ENCODE measurements at places on chromosomes 5 and 9.

DNA sequence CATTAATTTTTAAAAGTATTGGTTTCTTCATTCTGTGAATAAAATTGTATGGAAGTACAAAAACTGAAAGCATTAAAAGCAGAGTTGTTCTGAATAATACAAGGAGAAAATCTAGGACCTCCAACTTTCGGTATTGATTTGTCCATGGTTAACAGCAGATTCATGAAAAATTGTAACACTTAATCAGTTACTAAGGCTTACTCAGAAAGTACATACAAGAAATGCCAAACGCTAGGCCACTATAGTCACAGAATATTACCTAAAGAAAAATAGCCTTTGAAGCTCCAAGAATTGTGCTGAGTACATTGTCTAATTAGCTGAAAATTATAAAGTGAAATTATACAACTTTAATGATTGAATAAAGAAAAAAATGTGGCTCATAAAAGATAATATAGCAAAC lies 271.7 kb downstream of the PTPRD start:
- DNase-seq = no peak

GRCh38 chr5:136132557-136133221 lies at the start of gene SMAD5:
SMAD5 (plus strand) TSS chr5:136132845; CDS start chr5:136153761, 20,916 bp downstream.
- peak; percentile 90 for DNase-seq

DNA sequence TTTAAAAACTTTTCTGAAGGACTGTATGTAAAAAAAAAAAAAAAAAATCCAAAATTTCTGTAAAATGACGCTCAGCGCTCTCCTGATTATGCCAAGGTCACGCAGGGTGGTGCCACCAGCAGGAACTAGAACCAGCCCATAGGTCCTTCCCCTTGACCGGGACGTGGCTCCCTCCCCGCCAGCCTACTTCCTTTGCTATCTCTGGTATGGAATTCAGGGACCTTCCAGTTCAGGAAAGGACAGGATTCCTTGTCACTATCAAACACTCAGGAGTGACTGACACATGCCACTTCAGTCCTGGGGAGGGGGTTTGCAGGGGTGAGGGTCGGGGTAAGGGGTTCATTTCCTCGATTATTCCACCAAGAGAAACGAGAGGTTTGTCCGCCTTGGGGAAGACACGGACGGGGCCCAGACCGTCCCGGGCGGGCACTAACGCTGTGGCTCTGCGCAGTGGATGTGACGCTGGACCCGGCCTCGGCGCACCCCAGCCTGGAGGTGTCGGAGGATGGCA lies 18.8 kb downstream of the BTNL9 start:
- no peak for DNase-seq

- no peak for DNase-seq
Observed at GRCh38 chr5:72180925-72181324, 73.7 kb downstream of the MAP1B start.

DNA sequence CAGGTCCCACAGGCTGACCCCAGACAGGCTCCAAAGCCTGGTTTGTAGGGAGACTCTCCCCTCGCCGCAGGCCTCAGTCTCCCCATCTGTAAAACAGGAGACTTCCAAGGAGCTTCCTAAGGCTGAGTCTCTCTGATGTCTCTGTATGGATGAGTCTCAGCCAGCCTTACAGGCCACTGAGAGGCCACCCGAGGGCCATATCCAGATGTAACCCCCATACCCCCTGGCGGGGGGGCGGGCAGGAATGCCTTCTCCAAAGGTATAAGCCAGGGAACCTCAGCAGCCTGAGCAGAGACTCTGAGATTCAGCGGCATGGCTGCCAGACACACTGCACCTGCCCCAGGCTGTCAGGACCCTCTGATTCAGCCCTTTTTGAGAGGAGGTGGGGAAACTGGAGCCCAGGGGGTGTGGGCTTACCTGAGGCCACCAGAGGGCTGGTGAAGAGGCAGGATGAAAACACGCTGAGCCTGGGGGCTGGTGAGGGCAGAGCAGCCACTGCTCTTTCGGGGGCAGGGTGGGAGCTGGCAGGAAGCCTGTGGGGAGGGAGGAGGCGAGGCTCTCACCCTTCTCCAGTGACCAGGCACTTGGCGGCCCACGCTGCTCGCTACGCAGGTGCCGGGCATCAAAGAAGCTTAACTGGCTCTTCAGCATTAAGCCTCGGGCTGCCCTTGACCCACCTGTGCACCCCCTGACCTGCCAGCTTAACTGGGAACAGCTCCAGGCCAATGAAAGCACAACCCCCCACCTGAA lies 5.5 kb upstream of the SUSD3 start:
- no peak for DNase-seq

DNA sequence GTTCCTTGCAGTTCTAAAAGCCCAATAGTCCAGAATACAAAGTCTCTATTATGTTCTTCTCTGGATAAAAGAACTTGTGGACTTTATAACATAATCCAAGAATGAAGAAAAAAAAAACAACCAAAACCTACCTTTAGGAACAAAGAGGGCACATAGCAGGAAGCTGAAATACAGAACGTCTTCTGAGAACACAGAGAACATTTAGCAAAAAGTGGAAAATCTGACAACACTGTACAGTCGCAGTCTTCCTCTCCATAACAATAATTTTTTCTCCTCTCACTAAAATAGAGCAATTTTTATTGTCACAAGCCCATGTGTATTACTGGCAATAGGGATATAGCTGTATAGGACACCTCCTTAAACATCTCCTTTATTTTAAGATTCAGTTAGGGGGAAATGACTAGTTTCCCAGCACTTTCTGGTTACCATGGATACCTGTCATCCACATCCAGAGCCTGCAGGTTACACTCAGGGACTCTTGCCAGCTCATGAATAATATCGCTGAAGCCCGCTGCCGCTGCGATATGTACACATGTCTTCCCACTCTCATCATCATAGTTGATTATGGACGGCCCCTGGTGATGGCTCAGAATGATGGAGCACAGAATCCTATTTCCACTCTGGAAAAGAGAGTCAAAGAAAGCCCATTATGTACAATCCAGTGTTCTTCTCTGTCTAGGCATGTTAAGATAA lies 106.5 kb downstream of the ANKRD55 start:
- DNase-seq = no peak

- no peak for DNase-seq
Observed at GRCh38 chr5:119288379-119289033, 67.3 kb upstream of the TNFAIP8 start.

- no peak for DNase-seq
Observed at GRCh38 chr9:126973651-126974529, 59.3 kb downstream of the RALGPS1 start.

DNA sequence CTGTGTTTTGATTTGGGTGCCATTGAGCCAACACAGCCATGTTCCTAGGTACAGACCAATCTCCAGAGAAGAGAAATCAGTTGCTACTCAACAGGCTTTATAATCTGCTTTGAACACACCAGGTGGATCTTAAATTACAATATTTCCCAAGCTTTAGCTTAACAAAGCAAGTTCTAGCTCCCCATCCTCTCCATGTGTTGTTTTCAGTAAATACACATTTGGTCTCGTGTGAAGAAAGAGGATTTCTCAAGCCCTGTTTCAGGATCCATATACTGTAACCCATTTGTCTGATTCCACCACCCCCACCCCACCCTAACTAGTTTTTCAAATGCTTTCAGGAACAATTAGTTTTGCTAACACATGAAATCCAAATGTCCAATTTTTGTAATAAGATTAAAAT lies 109.6 kb upstream of the NIPBL start:
- DNase-seq = no peak

GRCh38 chr5:168128111-168128510 lies 163.3 kb upstream of the WWC1 start:
- DNase-seq = no peak

DNA sequence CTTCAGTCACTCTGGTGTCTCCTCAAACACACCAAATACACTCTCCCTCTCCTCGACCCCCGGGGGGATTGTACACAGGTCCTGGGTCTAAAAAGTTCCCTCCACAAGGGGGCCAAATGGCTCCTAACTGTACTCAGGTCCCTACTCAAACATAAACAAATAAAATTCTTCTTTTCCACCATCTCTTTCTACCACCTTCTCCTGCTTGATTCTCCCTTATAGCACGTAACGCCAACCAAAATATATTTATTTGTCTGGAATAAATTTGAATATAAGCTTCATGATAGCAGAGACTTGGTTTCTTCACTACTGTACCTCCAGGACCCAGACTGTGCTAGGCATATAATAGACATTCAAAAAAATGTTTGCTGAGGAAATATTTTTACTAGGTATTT lies 21.4 kb downstream of the ZNF608 start:
- DNase-seq = no peak

DNA sequence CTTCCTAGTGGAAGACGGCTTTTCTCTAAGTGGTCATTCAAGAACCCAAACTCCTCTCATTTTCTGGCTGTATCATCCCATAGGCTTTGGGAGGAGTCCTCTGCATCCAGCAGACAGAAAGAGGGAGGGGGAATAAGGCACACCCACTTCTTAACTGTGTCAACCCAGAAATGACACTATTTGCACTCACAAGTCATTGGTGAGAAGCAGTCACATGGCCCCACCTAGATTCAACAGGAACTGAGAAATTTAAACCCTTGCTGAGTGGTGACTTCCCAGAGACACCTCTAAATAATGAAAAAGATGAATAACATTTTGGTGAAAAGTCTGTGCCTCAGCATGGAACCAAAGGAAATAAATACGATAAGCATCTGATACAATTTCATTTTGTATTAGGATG lies 120.0 kb downstream of the MCTP1 start:
- DNase-seq = no peak

- DNase-seq = peak; percentile 16
Observed at GRCh38 chr5:77272206-77272605, 61.7 kb downstream of the PDE8B start.

DNA sequence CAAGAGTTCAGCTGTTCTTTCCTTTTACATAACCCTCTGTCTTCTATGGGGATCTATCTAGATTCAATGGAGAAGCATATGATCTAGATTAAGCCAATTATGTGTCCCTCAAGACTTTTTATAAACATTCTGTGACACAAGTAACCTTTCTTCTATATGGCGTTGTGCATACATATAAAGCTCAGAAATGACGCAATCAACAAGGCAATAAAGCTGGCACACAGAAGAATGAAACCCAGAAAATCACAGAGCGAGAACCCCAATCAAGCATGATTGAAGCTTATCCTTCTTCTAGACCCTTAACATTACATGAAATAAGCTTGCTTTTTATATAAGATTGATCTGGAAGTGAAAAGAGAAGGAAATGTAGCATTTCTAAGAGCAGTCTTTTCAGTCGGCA lies 178.9 kb downstream of the DMRTA1 start:
- no peak for DNase-seq

DNA sequence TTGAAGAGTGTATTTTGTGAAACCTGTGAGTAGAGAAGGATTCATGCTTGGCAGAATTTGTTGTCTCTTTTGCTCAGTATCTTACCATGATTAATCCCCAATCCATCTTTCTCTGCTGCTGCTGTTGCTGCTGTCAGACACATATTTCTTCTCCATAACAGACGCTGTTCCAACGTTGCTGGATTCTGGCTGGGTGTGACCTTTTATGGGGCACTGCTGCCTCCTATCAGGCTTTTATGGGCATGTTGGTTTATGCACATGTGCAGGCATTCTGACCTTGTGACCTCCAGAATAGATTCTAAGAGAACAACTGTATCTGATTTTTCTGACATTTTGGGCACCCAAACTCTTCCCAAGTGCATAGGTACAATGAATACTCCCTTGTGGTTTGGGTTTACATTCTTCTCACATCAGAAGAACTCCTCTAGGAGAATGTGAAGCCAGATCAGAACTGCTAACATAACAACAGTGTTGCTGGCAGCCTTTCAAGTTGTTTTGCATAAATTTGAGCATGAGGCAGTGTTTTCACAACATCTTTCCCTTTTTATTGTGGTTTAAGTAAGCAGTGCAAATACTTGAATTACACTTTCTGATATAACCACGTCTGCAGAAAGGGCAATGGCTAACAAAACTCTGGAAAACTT lies 9.2 kb upstream of the ISL1 start:
- DNase-seq = no peak

- DNase-seq = no peak
Observed at GRCh38 chr9:3027210-3027609, 183.3 kb upstream of the PUM3 start.

GRCh38 chr5:159965031-159965837 lies 43.7 kb upstream of the TTC1 start:
- DNase-seq = peak; percentile 43

- no peak for DNase-seq
Observed at GRCh38 chr5:100615362-100615761, 80.2 kb downstream of the FAM174A start.

- no peak for DNase-seq
Observed at GRCh38 chr9:5870691-5871090, 20.0 kb upstream of the MLANA start.

- no peak for DNase-seq
Observed at GRCh38 chr9:135078361-135078821, 9.1 kb upstream of the OLFM1 start.

DNA sequence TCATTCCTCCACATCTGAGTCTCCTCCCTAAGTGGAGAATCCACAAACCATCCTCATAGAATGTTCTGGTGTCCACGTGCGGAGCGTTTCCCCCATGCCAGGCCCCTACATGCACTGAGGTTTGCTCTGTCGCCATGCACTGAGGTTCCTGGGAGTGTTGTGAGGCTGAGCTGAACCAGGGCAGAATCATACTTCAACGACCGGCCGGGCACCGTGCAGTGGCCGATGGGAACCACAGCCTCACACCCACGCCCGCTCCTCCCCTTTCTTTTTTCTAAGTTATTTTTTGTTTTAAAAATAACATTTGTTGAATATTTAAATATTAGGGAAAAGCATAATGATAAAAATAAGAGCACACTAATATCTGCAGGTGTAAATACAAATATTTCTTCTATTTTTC lies 260.4 kb upstream of the IRX4 start:
- no peak for DNase-seq

GRCh38 chr9:20981486-20981885 lies 50.0 kb downstream of the HACD4 start:
- DNase-seq = peak; percentile 73

- DNase-seq = no peak
Observed at GRCh38 chr9:87883990-87884389, 1.3 kb downstream of the SPATA31E1 start.

- DNase-seq = no peak
Observed at GRCh38 chr5:35938568-35939227, at the start of gene CAPSL. CAPSL (minus strand) TSS chr5:35938622; CDS start chr5:35921120, 17,502 bp downstream.

DNA sequence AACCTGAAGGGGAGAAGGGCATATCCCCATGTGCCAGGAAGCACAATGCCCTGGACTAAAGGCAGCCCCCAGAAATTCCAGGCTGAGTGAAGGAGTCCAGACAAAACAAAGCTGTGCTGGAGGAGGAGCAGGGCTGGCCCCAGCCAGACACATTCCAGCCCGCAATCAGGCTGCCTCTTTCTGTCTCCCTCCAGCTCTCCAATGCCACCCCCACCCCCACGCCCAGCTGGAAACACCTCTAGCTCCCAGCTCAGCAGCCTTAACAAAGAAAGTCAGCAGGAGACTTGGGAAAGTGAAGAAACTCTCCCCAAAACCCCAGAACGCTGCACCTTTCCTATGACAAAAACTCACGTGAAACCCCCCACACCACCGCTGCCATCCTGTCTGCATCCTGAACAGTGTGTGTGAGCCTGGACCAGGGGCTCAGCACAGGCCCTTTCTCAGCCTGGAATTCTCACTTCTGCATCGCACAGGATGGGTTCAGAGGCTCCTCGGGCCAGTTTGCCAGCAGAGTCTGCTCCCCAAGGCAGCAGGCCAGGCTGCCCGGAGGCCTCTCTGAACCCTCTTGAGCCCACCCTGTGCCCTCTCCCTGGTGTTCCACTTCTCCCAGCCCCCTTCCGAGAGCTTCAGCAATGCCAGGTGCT lies 96.2 kb upstream of the ICE1 start:
- no peak for DNase-seq

GRCh38 chr5:18496041-18496440 lies 861.8 kb downstream of the TAF11L14 start:
- no peak for DNase-seq

- DNase-seq = no peak
Observed at GRCh38 chr5:61744690-61745619, 412.9 kb downstream of the ZSWIM6 start.

GRCh38 chr5:9667906-9668305 lies 37.8 kb upstream of the TAS2R1 start:
- DNase-seq = no peak

All from fibroblast of the conjunctiva (primary cell).